ENCODE measurements at places on chromosomes 4 and X.

DNA sequence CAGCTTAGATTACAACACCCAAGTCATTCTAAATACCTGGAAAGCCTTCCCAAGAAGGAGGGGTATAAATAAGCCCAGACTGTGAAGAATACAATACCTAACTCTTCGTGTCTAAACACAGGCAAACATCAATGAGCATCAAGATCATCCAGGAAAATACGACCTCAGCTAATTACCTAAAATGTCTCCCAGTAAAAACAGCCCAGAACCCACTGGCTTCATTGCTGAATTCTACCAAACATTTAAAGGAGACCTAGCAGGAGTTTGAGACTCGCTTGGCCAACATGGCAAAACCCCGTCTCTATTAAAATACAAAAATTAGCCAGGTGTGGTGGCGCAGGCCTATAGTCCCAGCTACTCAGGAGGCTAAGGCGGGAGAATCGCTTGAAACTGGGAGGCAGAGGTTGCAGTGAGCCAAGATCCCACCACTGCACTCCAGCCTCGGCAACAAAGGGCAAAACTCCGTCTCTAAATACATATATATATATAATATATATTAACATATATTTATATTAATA lies 19.1 kb upstream of the HSFX4 start:
- no peak for DNase-seq

GRCh38 chrX:100328351-100328750 lies 81.7 kb downstream of the PCDH19 start:
- no peak for DNase-seq

DNA sequence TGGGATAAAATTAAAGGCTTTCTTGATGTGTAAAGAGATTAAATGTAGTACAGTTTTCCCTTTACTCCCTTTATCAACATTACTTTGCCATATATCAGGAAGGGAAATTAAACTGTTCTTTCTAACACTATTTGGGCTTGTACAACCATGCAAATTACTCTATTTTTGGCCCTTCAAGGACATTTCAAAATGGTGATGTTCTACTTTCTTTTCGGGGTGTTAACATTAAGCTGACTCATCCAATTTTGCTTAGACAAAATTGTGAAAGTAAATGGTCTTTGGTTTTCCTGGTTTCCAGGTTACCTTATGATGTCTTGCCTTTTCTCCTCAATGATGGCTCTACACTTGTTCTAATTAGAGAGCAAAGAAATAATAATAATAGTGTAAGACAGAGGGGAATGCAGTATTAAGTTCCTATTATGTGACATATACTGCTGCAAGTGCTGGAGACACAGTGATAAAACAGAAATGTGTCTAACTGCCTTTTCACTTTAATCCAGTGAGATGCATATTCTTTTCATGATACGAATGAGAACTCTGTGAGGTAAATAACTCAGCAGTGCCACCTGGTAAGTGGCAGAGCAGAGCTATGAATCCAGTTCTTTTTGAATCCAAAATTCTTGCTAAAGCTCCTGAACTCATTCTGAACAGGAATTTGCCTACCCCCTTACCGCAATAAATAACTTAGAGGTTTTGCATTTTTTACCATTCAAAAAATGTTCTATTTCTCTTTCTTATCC lies 35.7 kb upstream of the PDE5A start:
- DNase-seq, result no peak

GRCh38 chrX:4382273-4382672 lies 668.8 kb upstream of the PRKX start:
- no peak for DNase-seq

- DNase-seq, result no peak
Observed at GRCh38 chr4:55509266-55509665, 37.4 kb downstream of the CLOCK start.

DNA sequence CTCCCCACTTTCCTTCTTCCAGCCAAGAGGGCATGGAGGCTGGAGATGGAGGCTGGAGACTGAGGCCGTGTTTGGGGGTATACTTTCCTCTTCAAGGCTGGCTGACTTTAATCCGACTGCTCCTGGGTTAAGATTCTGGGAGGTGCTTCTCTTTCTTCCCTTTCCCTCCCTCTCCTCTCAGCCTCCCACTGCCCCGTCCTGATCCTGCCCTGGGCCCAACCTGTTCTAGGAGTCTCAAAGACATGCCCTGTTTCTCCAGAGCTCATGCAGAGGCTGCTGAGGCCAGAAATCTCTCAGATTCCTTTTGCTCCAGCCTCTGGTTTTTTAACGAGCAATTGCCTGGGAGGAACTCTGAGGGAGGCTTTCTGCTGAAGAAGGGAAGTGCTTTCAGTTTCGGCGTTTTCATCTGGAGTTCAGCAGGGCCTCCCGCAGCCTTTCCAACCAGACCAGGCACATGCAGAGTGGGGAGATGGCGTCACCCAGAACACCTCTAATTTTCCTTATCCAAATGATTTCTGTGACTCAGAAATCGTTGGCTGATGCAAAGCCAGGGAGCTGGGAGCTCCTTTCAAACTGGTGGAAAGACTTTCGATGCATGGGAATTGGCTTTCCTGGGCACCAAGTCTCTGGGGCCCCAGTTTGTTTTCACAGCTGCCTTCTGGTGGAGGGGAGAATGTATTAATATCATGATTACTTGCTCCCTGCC lies 34.5 kb upstream of the FAM9C start:
- DNase-seq, result no peak

DNA sequence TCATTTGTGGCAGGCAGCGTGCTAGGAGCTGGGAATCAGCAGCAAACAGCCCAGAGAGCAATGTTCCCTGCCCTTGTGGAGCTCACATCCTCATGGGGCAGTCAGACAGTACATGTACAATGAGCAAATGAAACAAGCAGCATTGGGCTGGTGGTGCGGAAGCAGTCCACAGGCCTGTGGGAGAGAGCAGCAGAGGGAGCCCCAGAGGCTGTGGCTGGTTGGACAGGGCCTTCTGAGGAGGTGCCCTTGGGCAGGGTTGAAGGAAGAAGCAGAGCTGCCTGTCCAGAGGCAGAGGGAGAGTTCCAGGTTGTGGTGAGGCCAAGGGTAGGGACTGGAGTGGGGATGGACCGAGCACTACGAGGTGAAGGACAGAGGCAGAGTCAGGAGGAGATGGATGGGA lies 22.5 kb downstream of the MMGT1 start:
- no peak for DNase-seq

Measured in stimulated activated CD4-positive, alpha-beta T cell treated with anti-CD3 and anti-CD28 coated beads, Interleukin-4, amount 100 ng/mL, for 48 hours (primary cell).